ENCODE measurements at places on chromosomes 2 and 18.

GRCh38 chr18:24602201-24602600 is 141.8 kb downstream of the HRH4 start:
- DNase-seq = no peak

DNA sequence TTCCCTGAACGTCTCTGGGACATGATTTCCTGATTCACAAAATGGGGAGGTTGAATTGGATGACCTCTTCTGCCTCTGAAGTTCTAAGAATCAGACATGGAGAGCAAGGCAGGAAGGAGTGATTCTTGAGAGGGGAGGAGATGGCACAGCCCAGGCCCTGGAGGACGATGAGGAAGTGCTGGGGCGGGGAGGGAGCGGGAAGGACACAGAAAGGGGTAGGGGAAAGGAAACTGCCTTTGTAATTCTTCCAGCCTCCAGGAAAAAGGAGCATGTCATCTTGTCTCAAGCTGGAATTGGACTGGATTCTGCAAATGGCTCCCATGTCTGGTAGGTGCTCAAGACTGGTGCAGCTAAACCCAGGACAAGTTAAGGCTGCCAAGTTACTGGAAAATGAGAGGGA is 97.0 kb upstream of the NCK2 start:
- no peak for DNase-seq

- DNase-seq = no peak
Observed at GRCh38 chr2:206289391-206289790, 14.9 kb downstream of the ZDBF2 start.

DNA sequence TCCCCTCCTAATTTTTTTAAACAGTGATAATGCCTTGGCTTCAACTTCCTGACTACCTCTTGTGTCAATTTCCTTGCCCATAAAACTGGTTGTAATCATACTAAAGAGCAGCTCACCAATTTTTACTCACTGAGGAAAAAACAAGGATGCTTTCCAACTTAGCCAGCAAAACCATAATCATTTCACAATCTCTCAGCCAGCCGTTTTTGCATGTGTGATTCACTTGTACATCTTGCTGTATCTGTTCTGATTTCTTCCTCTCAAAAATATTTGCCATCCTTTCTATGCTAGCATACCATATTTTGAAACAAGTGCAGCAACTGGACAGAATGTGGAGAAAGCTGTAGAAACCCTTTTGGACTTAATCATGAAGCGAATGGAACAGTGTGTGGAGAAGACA is 60.7 kb downstream of the RAB27B start:
- DNase-seq = no peak

- no peak for DNase-seq
Observed at GRCh38 chr2:133789743-133790142, 221.5 kb upstream of the NCKAP5 start.

- DNase-seq = no peak
Observed at GRCh38 chr2:210199854-210200253, 25.4 kb downstream of the ACADL start.

GRCh38 chr2:36322108-36322507 is 33.5 kb upstream of the CRIM1 start:
- DNase-seq = no peak

DNA sequence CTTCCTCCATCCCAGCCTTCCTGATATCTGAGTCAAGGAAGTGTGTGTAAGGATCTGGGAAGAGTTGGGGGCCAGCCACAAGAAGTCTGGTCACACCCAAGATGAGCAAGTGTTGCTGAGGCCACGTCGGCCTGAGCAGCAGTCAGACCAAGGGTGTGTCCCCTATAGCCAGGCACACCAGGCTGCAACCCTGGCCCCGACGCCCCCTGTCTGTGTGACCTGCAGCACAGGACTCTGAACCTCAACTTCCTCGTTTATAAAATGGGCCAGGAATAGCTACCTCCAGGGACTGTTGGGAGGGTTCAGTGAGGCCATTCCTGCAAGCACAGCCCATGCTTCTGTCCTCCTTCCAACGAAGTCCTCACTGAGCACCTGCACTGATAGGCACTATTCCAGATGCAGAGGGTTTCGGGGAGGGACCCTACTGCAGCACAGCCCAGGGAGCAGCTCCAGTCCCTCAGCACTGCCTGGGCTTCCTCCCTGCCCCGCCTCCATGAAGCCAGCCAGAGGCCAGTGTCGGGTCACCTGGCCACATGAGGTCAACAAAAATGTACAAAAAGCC is 13.3 kb downstream of the LIMS2 start:
- DNase-seq = no peak

- DNase-seq = no peak
Observed at GRCh38 chr2:37893327-37893726, 31.8 kb upstream of the RMDN2 start.

- no peak for DNase-seq
Observed at GRCh38 chr2:10876394-10876793, 35.3 kb upstream of the KCNF1 start.

DNA sequence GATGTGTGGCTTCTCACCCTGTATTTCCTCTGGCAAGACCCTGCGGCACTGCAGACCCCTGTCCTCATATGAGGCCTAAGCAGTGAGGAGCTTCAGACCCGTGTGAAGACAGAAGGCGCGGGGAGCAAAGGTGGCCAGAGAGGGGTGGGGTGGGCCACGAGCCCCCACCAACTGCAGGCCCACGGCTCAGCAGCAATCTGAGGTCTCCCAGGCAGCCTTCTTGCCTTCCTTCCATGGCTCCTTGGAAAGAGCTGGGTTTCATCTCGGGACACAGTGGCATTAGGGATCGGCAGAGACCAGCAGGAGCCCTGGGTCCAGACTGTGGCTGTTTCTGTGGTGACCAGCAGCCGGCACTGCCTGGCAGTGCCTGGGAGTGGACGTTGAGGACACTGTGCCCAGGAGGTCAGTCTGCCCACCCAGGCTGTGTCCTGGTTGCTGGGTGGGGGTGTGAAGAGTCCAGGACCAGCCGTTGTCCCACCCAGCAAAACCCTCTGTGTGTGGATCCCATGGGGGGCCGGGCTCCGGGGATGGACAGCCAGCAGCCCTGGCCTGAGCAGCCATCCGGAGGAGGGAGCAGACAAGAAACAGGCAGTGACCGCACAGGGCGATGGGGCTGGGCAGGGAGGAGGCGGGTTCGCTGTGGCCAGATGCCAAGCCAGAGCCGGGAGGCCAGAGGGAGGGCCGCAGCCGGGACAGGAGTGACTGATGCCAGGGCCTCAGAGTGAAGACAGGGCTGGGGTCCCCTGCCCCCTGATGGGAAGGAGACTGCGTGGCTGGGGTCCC is 73.8 kb downstream of the RRM2 start:
- DNase-seq = no peak

GRCh38 chr18:68764016-68764415 is 33.9 kb upstream of the CCDC102B start:
- DNase-seq = no peak

GRCh38 chr2:184078496-184078895 is 519.8 kb upstream of the ZNF804A start:
- DNase-seq = no peak

GRCh38 chr2:19911808-19912509 is 10.2 kb upstream of the TTC32 start:
- no peak for DNase-seq

- no peak for DNase-seq
Observed at GRCh38 chr18:47436871-47437270, 185.4 kb upstream of the SKOR2 start.

DNA sequence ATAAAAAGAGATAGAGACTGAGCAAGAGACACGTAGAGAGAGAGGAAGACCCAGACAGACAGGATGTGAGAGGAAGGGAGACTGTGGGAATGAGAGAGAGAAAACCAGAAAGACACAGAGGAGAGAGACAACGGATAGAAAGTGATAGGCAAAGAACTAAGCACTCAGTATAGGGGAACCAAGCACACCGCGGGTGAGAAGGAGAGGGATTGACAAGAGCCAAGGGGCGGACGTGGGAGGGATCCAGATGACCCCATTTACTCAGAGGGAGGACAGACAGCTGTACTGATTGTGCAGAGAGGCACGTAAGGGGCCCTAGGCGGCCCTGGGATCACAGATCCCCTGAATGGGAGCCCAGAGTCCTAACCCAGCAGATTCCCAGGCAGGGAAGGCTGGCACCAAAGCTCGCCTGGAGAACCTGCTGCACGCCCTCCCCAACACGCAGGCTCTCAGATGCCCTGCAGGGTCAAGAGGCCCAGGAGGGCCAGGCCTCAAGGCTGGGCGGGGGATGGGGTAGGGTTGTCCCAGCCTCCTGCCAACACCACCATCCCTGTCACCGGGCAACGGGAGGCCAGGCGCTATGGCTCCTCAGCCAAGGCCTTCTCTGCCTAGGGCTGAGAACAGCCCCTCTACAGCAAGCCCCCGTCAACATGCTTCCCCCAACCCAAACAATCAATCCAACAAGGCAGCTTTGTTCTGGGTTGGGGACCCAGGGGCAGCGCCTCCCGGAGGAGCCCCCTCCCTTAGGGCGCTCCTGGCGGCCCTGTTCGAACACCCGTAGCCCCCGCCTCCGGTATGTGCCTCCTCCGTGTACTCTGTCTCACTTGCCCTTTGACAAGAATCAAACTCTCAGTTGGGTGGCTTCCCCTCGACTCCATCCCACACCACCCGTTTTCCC is 579 bp downstream of the LOXL3 start:
- DNase-seq = no peak

GRCh38 chr2:24010477-24011249 is 778 bp downstream of the MFSD2B start:
- no peak for DNase-seq

GRCh38 chr2:121330921-121331320 is 45.9 kb upstream of the TFCP2L1 start:
- DNase-seq = no peak

GRCh38 chr18:6279308-6279707 is 135.4 kb downstream of the L3MBTL4 start:
- no peak for DNase-seq

DNA sequence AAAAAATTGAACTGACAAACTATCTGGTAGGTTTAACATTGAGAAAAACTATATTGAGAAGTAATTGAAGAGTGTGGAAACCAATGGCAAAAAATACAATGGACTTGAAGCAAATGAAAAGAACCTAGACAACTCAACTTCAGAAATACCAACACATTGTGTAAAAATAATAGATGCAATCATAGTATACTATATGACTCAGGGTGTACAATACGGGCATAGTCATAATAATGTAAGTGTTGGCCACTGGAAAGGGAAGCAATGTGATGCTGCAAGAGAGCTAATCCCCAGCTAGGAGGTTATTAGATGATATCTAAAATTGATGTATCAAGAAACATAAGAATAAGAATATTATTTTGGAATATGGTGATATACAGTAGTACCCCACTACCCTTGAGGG is 45.3 kb downstream of the SMAD7 start:
- no peak for DNase-seq

GRCh38 chr2:63981702-63982103 is 37.5 kb downstream of the VPS54 start:
- DNase-seq = no peak

DNA sequence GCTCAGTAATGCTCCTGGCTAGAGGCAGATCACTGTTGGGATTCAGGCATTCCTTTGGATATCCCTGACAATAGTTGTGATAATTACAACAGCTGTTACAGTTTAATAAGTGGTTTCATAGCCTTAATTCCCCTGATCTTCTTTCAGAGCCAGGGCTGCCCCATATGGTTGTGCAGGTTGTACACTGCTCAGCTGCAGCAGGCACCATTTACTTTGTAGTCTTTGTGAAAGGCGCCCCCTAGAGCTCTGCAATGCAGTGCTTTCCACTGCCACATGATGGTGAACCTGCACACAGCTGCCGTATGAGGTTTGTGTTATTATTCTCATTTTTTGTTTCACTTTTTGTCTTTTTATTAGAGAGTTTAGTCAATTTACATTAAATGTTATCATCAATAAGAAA is 239.1 kb downstream of the KCNS3 start:
- DNase-seq = no peak

GRCh38 chr2:65663831-65664407 is 231.5 kb upstream of the SPRED2 start:
- DNase-seq = no peak

GRCh38 chr2:10120877-10121574 is 1.5 kb upstream of the RRM2 start:
- DNase-seq = no peak

DNA sequence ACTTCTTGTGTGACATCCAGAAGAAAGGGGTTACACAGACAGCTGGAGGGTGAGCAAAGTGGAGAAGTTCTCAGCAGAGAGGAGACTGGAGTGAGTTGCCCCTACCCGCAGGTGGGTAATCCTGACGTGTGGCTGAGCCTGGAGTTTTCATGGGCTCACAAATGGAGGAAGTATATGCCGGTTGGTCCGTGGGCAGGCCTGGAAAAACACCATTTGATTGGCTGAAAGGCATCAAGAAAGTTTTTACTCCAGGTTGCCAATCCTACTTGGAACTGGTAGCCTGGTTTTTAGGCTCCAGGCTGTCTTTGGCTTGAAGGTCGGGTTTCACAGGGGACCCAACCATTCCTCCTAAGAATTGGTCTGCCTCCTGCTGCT is 1177.4 kb upstream of the LRRTM1 start:
- no peak for DNase-seq

DNA sequence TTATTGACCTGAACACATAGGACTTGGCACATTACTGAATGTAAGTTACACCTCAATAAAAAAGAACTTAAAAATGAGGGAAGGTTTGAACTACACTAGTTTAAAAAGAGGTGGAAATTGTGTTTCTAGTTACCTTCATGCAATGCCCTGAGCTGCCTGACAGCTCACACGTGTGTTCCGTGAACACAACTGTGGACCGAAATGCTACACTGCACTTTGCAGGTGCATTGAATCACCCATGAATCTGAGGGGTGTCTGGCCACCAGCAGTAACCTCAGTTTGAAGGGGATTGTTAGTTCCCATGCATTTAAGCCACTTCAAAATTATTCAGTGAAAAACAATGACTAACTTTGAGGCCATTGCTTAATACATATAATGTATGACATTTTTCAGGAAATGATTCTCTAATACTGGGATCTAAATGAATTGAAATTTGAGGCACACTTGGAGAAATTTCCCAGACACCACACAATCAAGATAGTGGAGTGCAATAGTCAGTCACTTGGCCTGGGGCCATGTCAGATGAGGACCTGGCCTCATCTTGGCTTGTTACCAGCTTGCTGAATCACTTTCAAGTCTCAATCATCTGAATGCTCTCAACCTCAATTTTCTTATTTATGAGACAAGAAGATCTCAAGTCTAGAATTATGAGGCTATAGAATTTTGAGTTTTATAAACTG is 59.3 kb downstream of the MYL12B start:
- no peak for DNase-seq

- DNase-seq = no peak
Observed at GRCh38 chr2:99404039-99404796, 67.0 kb downstream of the EIF5B start.

- no peak for DNase-seq
Observed at GRCh38 chr2:1052771-1053191, 102.1 kb downstream of the SNTG2 start.

All from activated CD8-positive, alpha-beta memory T cell treated with anti-CD3 and anti-CD28 coated beads for 1 hour (primary cell).